ENCODE measurements at places on chromosomes 7 and 10.

DNA sequence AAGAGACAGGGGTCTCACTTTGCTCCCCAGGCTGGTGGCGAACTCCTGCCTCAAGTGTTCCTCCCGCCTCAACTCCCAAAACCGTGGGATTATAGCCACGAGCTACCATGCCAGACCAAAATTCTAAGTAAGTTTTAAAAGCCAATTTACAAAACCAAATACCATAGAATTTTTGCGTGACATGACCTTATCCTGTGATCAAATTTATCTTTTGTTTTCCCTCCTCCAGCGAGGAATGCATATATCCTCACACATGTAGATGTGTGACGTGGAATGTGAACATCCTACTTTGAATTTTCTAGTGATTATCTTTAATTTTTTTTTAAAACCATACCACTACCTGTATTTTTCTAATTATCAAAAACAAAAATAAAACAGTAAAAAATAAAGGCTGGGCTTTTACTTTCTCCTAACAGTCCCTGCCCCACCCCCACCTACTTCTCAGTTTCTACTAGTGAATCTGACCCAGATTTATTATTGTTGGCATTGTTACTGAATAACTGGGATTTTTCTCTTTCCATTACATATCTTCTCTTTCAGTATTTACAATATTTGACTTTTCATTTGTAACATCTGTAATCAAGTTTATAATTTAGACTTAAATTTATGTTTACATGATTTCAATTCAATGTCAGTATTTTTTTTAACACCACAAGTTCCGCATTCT lies 26.0 kb downstream of the CYTH3 start:
- DNase-seq: no peak

DNA sequence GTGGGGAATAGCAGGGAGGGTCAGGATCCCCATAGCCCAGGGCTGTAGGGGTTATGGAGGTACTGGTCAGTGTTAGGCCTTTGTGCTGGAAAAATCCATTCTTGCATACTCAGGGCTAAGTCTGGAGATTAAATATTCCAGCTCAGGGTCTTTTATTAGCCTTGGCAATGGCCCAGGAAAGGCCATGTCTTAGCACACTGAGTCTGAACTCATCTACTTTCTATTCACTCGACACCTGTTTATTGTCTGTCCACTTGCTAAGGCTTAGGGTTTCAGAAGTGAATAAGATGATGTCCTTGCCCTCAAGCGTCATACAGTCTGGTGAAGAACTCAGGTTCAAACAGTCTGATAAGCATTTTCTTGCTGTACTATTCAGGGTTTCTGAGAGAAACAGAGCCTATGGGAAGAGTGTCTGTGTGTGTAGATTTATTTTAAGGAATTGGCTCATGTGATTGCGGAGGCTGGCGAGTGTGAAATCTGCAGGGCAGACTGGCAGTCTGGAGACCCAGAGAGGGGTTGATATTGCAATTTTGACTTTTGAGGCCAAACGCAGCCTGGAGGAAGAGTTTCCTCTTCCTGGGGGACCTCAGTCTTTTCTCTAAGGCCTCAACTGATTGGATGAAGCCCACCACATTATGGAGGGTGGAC lies 135.8 kb downstream of the RAMP3 start:
- no peak for DNase-seq

- DNase-seq: no peak
Measured at GRCh38 chr10:49661140-49661856, 18.2 kb upstream of the C10orf53 start.

GRCh38 chr10:44878706-44879530 lies 32.2 kb upstream of the TMEM72 start:
- DNase-seq: peak; percentile 75

- no peak for DNase-seq
Measured at GRCh38 chr7:138278601-138279000, 181.5 kb upstream of the TRIM24 start.

All from lower leg skin (tissue), 4 donors.